ENCODE measurements at places on chromosomes 12 and 14.
A peak's percentile ranks its signal among the peaks of the same experiment; 100 is the strongest.

DNA sequence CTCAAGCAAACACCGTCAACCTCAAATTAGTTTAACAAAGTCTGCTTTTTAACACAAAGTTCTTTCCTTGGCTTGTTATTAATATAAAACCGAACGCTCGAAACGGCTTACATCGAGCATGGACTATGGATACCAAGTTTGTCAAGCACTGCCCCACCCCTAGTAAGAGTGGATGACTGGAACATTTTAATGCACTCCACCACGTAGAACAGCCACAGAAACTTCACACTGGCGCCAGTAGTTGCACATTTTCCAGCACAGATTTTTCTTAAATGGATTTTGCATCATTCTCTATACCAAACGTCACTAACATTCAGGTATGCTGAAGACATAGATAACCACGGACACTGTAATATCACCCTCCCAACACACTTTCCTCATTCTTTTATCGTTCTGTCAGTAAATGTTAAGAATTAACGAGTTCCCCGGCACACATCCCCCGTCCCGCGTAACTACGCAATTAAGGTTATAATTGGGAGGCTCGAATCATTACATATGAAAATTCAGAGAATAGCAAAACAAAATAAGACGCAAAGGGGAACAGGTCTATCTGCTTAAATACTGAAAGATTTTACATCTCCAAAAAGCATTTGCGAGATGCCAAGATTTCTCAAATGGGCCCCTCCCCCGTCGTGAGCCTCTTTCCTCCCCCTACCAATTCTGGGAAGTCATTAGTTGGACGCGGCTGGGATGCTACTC lies 990 bp downstream of the FERMT2 start:
- DNase-seq = no peak

GRCh38 chr12:81146228-81147225 lies 68.6 kb downstream of the ACSS3 start:
- no peak for DNase-seq

DNA sequence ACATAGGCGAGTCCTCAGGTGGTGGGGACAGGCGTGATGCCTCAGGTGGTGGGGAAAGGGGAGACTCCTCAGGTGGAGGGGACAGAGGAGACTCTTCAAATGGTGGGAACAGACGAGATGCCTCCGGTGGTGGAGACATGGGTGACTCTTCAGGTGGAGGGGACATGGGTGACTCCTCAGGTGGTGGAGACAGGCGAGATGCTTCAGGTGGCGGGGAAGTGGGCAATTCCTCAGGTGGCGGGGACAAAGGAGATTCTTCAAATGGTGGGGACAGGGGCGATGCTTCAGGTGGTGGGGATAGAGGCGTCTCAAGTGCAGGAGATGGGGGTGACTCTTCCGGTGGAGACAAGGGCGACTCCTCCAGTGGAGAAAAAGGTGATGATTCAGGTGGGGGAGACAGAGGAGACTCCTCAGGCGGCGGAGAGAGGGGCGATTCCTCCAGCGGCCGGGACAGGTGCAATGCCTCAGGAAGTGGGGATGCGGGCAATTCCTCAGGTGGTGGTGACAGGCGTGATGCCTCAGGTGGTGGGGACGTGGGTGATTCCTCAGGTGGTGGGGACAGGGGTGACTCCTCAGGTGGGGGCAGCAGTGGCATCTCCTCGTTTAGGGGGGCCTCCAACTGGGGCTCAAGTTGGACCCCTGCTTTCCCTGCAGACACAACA lies 8.7 kb downstream of the KMT2D start:
- no peak for DNase-seq

DNA sequence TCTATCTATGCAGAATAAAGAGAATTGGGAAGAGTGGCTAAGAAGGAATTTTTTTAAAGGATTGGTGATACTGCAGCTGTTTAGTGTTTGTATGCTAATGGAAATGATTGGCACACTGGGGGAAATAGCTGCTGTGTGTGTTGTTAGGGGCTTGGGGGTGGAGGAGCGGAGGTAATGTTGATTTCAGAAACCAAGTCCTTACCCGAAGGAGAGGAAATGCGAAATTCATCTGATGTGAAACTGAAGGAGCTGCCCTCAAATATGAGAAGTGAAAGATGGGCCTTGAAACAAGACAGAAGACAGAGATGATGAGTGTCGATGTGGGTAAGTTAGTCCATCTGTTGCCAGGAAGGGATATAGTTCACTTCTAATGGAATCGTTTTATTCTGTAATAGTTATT lies 21.2 kb upstream of the RNASE12 start:
- no peak for DNase-seq

GRCh38 chr12:124747426-124748161 lies 116.1 kb downstream of the SCARB1 start:
- DNase-seq = no peak

DNA sequence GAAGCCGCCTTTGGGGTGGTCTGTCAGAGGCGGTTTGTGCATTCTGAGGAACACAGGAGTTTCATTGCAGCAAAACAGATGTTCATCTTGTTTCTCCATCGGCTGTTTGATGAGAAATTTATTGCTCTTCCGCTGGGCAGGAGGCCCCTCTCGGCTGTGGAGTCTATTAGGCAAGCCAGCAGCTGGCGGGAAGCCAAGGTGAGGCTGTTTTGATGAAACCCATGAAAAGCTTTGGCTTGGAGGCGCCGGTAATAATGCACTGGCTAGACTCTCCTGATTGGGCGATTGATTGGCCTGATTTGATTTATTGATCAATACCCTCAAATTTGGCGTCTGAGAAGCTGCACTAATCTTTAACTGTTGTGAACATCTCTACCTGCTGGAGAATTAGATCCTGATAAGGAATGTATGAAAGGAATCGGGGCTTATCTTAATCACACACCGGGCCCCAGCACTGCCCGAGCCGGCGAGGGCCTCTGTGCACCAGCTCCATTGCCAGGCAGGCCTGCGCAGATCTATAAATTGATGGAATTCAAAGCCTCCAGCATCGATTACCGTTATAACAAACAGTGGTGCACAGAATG lies 187.7 kb downstream of the PHETA1 start:
- DNase-seq = peak; percentile 95

- DNase-seq = no peak
Observed at GRCh38 chr12:38689704-38690103, 215.7 kb downstream of the CPNE8 start.

DNA sequence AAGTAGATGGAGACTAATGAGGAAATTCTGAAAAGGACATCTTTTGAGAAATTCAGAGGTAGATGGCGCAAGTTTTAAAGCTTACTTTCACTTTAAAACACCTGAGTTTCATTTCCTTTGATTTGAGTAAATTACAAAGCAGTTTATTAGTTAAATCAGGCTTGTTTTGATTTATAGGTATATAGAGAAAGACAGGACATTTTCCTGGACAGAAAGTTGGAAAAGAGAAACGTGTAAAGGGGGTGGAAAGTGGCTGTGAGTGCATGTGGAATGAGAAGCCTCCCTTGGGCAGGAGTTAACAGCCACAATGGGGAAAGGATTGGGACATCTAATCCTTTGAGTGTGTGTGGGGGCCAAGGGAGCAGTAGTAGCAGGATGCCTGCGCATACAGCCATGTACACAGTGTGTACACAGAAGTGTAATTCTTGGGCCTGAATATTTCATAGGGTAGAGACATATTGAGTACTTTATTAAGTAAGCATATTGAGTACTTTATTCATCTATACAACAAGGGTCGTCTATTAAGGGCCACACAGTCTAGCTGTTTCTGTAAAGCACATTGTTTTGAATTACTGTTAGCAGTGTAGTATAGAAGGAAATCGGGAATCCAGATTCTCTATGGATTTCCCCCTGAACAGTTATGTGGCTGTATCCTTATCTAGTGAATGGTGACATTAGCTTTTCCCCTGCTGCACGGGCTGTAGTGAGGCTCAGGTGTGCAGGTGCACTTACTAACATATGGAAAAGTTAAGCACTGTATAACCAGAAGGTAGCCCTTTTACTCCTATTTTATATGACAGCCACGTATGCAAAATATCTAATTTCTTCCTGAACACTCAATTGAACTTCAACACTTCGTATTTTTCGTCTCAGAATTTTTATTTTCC lies 19.1 kb downstream of the MARK3 start:
- DNase-seq = peak; percentile 28

DNA sequence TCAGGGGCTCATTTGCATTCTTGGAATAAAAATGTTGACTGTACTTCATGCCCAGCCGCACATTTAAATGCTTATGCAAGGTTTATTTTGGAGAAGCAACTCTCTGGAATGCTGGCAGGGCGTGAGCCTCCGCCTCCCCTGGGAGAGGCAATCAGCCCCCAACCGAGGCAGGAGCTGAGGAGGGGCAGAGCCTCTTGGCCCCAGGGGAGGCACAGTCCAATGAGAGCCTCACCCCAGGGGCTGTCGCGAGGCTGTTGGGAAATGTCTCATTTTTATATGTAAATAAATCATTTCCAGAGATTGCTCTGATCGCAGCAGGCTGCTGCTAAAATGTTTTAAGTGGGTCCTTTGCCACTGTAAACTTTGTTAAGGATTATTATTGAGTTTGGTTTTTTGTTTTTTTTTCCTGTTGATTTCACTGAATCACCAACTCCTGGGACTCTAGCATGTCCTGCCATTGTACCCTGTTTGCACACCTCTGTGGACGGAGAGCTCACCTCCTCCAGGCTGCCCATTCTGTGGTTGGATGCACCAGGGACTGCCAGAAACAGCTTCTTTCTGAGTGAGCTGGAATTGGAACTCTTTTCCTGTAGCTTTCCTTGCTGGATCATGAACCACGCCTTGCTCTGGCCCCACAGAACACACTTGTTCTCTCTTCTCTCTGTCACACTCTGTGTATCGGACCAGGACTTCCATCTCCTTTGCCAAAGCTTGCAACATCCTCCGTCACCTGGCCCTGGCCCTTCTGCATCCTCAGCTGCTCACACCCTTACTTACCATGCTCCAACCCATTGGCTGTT lies 46.9 kb upstream of the FAM181A start:
- peak; percentile 71 for DNase-seq

DNA sequence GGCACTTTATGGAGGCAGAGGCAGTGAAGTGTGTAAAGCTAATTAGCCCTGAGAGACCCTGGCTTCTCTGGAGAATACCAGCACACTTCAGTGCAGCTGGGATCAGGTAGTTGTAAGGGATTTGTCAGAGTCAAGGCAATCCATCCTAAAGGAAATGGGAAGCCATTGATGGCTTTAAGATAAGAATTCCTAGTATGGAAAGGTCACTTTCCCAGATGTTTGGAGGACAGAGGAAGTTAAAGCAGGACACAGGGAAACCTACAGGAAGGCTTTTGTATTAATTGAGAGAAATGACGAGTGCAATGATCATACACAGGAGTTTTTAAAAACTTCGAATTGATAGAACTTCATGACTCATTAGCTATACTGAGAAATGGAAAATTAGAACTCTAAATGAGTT lies 254.4 kb downstream of the SLC16A7 start:
- DNase-seq = peak; percentile 60

GRCh38 chr14:49240383-49240782 lies 345.8 kb downstream of the RPS29 start:
- DNase-seq = no peak

DNA sequence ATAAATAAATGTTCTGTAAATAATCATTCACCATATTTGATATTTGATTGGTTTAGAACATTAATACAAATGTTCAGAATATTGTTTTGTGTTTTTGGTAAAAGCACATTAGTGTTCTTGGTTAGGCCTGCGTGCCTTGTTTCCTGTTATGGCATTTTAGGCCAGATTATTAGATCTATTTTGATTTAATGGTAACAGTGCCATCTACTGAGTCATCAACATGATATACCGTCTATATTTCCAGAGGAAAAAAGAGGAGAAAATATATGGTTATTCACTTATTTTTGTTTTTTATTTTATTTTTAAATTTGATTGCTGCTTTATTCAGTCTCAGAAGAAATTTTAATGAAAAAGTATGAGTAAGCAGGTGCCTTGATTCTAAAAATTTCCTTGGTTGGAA lies 60.3 kb downstream of the GPHN start:
- no peak for DNase-seq

GRCh38 chr12:24185782-24186181 lies 236.3 kb upstream of the SOX5 start:
- DNase-seq = no peak

DNA sequence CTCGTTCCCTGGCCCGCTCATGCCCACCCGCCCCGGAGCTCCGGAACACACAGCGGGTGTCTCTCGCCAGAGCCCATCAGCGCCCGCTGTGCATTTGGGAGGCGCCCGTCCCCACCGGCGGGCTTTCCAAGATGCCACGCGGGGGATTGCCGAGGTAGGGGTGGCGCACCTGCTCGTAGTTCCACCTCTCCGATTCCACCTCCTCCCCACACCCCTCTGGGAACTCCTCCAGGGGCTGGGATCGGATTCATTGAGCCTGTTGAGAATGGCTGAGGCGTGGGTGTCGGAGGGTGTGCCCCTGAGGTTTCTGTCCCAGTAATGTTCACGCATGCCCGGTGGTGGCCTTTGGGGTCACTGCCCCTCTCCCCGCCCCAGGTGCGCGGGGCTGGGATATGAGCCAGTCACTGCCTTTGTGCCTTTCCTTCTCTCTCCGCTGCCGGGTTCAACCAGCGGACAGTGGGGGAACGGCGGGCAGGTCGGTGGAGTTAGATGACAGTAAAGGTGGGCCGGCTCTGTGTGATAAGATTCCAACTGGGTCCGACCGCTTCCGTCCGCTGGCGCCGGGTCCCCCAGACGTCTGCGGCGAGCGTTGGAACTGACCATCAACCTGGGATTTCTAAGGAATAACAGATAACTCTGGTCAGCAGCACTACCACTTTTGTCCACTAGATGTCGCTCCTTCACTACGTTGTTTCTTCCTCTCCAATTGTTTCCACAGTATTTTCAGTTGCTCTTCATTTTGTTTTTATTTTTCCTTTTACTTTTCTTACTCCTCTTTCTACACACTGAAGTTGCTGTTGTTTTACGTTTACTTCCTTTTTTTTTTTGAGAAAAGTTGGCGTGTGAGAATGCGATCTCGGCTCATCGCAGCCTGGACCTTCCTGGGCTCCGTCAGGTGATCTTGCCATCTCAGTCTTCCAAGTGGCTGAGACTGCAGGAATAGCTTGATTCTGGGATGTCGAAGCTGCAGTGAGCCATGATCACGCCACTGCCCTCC lies 178.1 kb upstream of the ALG10B start:
- peak; percentile 52 for DNase-seq

DNA sequence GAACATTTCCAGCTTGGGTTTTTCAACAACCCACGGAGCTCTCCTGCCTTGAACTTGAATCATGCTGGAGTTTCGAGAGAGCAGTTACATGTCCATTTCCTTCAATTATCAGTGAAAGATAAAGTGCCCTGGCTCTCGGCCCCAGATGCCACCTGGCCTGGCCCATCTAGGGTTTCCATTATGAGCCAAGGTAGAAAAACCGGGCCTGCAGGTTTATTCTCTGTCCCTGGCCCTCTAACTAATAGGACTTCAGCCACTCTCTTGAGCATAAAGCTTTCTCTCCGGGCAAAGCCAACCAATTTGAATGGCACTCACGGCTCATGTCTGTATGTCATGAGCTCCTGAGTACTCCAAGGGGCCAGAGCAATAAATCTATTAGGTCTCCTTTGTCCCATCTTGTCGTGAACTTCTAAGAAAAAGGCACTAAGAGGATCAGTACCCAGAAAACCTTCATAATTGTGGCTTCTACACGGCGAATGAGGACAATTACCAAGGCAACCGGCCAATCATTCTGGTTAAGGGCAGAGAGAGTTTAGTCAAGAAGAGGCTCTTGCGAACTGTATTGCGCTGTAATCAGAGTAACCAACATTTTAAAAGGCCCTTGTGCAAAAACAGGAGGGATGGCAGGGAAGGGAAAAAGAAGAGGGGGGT lies 392.3 kb downstream of the MED13L start:
- DNase-seq = no peak

GRCh38 chr12:25993901-25994651 lies 35.6 kb downstream of the RASSF8 start:
- DNase-seq = no peak

Data from NCI-H2171 treated with DMSO at 0.1 percent for 48 hours (cell line).